Stimulated activated CD4-positive, alpha-beta T cell treated with anti-CD3 and anti-CD28 coated beads, Interleukin-1b, Interleukin-23, amount 100 ng/mL, for 1 hour (primary cell): ENCODE measurements at places on chromosomes 5 and 9.

GRCh38 chr9:76985581-76985980 lies 33.9 kb upstream of the FOXB2 start:
- DNase-seq, result no peak

GRCh38 chr9:91172329-91172728 lies 189.4 kb downstream of the AUH start:
- DNase-seq, result no peak

DNA sequence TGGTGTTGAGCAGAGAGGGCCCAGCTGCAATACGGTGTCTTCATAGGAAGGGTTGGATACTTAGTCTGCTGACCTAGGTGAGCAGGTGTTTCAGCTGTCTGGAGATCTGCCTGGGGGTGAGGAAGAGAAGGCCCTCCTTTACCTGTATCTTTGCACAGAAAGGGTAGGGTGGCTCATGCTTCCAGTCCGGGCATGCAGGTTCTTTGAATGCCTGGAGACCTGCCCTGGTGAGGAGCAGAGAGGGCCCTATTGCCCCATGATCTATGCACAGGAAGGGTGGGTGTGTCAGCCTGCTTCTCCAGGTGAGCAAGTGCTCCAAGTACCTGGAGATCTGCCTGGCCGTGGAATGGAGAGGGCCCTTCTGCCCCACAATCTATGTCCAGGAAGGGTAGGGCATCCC lies 63.0 kb downstream of the FER start:
- no peak for DNase-seq

DNA sequence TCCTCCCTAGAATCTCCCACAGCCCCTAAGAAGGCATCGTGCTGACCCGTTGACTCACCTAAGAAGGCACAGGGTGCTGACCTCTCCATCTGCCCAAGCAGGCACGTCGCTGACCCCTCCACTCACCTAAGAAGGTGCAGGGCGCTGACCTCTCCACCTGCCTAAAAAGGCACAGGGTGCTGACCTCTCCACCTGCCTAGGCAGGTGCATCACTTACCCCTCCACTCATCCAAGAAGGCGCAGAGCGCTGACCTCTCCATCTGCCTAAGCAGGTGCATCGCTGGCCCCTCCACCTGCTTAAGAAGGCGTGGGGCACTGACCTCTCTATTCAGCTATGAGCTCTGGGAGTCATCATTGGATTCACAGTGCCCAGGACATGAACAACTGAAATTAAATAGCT lies 54.4 kb upstream of the FCN1 start:
- DNase-seq, result no peak

DNA sequence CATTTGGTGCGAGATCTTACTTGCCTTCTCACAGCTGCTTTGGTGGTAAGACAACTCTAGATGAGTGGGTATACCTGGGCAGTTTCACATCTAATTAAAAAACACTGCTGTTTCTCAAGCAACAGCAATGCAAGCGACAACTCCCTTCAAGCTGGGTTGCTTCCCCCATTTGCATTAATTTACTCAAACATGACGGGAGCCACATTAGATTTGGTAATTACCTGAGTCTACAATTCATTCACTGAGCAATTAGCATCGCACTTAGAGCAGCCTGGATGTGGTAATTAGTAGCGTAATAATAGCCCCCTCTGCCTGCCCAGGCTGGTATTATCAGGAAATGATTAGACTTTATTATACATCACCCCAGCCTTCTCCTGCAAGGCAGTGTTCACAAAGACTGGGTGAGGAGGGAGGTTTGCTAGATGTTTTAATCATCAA lies 73.4 kb downstream of the FBXO38 start:
- no peak for DNase-seq

- DNase-seq, result no peak
Observed at GRCh38 chr9:120536949-120537640, 42.9 kb downstream of the CDK5RAP2 start.

DNA sequence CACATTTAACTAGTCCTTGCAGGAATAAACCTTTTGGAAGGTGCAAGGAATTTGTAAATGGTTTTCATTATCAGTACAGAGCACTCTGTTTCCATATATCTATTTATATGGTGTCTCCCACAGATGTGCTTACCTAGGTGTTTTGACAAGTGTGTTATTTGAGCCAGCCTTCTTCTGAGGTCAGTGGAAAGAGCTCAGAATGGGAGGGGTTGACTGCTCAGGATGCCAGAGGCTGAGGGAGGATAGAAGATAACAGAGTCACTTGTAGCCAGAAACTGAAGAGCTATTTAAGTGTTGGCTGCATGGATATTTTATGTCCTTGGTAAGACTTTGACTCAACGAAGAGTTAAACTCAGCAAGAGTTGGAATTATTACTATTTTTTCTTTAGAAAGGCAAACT lies 5.0 kb downstream of the CMYA5 start:
- no peak for DNase-seq

DNA sequence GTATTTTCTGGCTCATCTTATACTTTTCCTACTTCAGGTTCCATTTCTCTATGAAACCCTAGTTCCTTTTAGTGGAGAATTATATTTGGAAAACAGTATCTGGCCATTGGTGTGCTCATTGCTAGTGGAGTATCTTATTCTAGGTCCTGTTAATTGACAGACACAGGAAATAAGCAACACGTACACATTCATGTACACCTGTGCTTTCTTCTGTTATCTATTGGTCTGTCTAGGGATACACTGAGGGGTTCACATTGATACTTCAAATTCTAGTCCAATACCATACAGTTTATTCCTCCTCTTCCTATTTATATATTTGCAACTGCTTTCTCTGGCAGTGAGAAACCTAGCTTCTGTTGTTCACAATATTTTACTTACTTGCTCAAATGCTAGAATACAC lies 110.2 kb downstream of the FER start:
- no peak for DNase-seq

GRCh38 chr5:75028090-75028489 lies 24.3 kb downstream of the GCNT4 start:
- no peak for DNase-seq
